ENCODE measurements at places on chromosomes 4 and X. TPM values are rescaled to one million over a fixed set of nuclear protein-coding genes. Genes with fewer than 3 reads are reported as not detected.

TDO2 gene
- total RNA-seq: 0.70 TPM

GIMD1 gene
- not detected for total RNA-seq

CSN1S1 gene
- not detected for total RNA-seq

CCSER1 gene
- total RNA-seq: 32.4 TPM

ZCCHC18 gene
- 1.0 TPM for total RNA-seq

HPSE gene
- total RNA-seq: 6.9 TPM

DNA sequence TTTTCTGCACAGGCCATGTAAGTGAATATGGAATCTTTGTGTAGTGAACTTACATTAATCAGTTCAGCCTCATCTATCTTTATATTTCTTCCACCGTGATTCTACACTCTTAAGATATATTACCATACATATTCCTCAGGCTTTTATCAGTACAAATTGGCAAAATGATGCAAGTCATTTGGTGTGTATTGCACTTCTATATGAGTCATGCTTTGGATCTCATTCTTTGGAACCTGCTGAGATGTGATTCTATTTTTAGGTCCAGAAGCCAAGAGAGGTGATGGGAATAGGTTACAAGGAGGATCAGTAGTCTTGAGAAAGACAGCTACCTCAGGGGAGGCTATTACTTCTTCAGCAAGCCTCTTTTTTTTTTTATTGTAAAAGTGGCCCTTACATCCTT lies 204.4 kb downstream of the ZNF330 start:
- DNase-seq: no peak

- no peak for DNase-seq
Observed at GRCh38 chr4:81136161-81136905, 78.7 kb downstream of the PRKG2 start.

- no peak for DNase-seq
Observed at GRCh38 chr4:124432500-124432899, 280.0 kb downstream of the ANKRD50 start.

GRCh38 chr4:80438016-80438415 lies 102.5 kb downstream of the CFAP299 start:
- no peak for DNase-seq

- no peak for DNase-seq
Observed at GRCh38 chr4:108589961-108590360, 30.4 kb upstream of the RPL34 start.

DNA sequence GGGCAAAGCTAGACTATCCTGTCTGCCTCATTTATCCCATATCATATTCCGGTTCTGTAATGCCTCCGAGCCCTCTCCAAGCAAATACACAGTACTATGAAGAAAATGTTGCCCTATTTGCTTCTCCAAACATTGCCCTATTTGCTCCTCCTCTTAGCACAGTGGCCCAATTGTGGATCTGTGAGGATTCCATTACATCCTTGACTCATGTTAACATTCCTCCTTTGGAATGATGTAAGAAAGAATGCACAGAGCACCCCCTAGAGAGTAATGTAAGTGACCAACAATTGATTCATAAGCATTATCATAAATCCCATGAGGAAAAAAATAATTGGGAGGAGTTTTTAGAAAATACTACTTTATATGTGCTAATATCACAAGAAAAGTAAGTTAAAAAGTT lies 11.3 kb upstream of the BTC start:
- no peak for DNase-seq

DNA sequence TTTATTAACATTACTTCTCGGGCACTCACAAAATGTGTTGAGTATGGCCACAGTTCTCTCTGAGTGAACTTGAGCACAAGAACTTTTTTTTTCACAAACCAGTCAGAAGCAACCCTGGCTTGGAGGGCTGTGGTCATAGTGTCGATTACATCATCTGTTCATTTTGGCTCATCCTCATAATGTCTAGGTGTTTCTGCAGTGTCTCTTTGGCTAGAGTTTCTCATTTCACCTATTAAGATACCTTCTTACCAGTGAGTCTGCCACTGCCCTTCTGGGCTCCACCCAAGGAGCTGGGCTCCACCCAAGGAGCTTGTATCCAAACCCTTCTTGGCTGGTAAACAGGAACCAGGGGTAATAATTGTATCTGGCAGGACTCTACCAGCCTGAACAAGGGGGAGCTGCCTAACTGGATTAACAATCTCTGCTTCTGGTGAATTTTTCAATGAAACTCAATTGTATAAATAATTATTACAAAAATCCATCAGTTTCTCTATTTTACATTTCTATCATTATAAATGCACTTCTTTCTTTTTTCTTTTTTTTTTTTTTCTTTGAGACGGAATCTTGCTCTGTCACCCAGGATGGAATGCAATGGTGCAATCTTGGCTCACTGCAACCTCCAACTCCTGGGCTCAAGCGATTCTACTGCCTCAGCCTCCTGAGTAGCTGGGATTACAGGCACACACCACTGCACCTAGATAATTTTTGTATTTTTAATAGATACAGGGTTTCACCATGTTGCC lies 667.7 kb upstream of the SLIT2 start:
- DNase-seq: no peak

- no peak for DNase-seq
Observed at GRCh38 chrX:19595043-19595677, 79.9 kb upstream of the MAP3K15 start.

- DNase-seq: no peak
Observed at GRCh38 chr4:54727346-54727745, 69.6 kb downstream of the KIT start.

DNA sequence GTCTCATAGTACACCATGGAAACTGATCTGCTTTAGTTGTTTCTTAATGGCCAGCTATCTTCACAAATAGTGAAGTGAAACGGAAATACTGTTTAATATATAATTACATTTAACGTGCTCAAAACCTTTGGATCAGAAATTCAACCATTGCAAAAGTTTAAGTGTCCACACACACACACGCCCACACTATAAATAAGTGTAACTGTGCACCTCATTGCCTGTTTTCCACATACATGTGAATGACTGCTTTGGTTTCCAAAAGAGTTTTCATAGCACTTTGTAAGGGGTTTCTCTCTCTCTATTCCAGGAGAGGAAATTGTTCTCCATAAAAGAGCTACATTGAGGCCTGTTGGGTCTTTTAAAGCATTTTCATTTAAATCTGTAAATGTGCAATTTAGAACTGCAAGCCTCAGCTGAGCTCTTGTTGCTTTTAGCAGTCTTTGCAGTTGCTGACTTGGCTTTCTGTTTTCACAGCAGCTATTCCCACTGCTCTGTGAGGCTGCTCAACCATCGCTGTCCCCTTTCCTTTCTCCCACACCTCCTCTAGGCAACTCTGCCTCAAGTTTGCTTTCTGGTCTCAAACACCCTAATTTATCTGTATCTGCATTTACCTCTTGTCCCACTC lies 94.5 kb downstream of the RAPGEF2 start:
- no peak for DNase-seq

DNA sequence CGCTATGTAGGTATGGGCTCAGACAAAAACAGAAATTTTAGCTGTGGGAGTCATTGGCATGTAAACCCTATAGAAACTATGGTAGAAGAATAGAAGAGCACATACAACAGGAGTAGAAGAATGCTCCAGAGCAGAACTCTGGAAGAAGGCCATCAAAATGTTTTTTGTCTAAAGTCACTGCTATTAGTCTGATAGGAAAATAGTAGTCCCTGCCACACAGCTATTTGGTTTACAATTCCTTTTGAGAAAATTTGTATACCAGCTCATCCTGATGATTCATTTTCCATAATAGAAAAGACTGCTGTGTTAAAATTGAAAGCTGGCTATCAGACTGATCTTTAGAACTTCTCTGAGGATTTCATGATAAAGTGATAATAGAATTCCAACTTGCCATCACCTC lies 32.8 kb upstream of the ADAD1 start:
- no peak for DNase-seq

GRCh38 chr4:111952688-111953087 lies 192.6 kb upstream of the FAM241A start:
- no peak for DNase-seq
